Uterus (tissue), 4 donors: ENCODE measurements at places on chromosomes 3 and 15. TPM values are rescaled to one million over a fixed set of nuclear protein-coding genes. Genes with fewer than 3 reads are reported as not detected.

The KCNMB2 gene
- 2.3 TPM for total RNA-seq

The SLC33A1 gene
- total RNA-seq, result 39.1 TPM

The C15orf40 gene
- 5.9 TPM for total RNA-seq

The CPNE4 gene
- total RNA-seq, result not detected

The CDCP1 gene
- 1.8 TPM for total RNA-seq

The PDIA5 gene
- 38.1 TPM for total RNA-seq

The MUSTN1 gene
- total RNA-seq, result not detected

The FMN1 gene
- total RNA-seq, result 9.3 TPM

The DZIP1L gene
- 38.7 TPM for total RNA-seq

The ZDHHC23 gene
- 10.8 TPM for total RNA-seq

The FOXB1 gene
- total RNA-seq, result not detected

The ATP13A4 gene
- not detected for total RNA-seq

The PARP15 gene
- 0.97 TPM for total RNA-seq

The EOMES gene
- total RNA-seq, result 0.82 TPM

The BCL6 gene
- total RNA-seq, result 6.6 TPM

The CKMT1A gene
- not detected for total RNA-seq

The SLC51A gene
- total RNA-seq, result not detected

The GPR62 gene
- total RNA-seq, result 8.2 TPM

The EAF2 gene
- total RNA-seq, result 3.4 TPM

The MYZAP gene
- 18.8 TPM for total RNA-seq

The MON1A gene
- 2.9 TPM for total RNA-seq

The CCR8 gene
- total RNA-seq, result not detected

The SPSB4 gene
- total RNA-seq, result not detected

The GABRR3 gene
- not detected for total RNA-seq

The PDZRN3 gene
- 268 TPM for total RNA-seq

The CPA3 gene
- 4.7 TPM for total RNA-seq

The CKMT1B gene
- total RNA-seq, result 0.29 TPM

The CLDN11 gene
- 14.3 TPM for total RNA-seq

The LRRC34 gene
- 27.3 TPM for total RNA-seq

The CCDC9B gene
- total RNA-seq, result 2.4 TPM

The AGBL1 gene
- not detected for total RNA-seq

The HAUS2 gene
- total RNA-seq, result 3.5 TPM

The DPPA2 gene
- total RNA-seq, result not detected

The SORD gene
- total RNA-seq, result 4.9 TPM

The DNAH1 gene
- 5.1 TPM for total RNA-seq

The RBP2 gene
- total RNA-seq, result not detected

The ATP10A gene
- total RNA-seq, result 1.4 TPM

The SAMD7 gene
- not detected for total RNA-seq

The CPN2 gene
- not detected for total RNA-seq

The GOLGA8G gene
- total RNA-seq, result not detected

The ISG20 gene
- 14.7 TPM for total RNA-seq

The MYO9A gene
- total RNA-seq, result 141 TPM

The TUBGCP5 gene
- 14.4 TPM for total RNA-seq

The TEX55 gene
- total RNA-seq, result not detected

The ADIPOQ gene
- total RNA-seq, result not detected

The GABRA5 gene
- total RNA-seq, result not detected
